ENCODE measurements at places on chromosomes 6 and 20. TPM values are rescaled to one million over a fixed set of nuclear protein-coding genes. Genes with fewer than 3 reads are reported as not detected.

SNTA1 gene
- 5.8 TPM for total RNA-seq

SNX14 gene
- 73.6 TPM for total RNA-seq

BANF2 gene
- total RNA-seq, result not detected

MAP7 gene
- 20.8 TPM for total RNA-seq

SF3B5 gene
- total RNA-seq, result 165 TPM

MYLK4 gene
- total RNA-seq, result 0.24 TPM

CNBD2 gene
- total RNA-seq, result 1.8 TPM

RAET1L gene
- total RNA-seq, result 1.1 TPM

PKIB gene
- 2.9 TPM for total RNA-seq

PRICKLE4 gene
- 0.42 TPM for total RNA-seq

NHLRC1 gene
- 2.1 TPM for total RNA-seq

DLL1 gene
- total RNA-seq, result 18.8 TPM

C20orf204 gene
- total RNA-seq, result 0.18 TPM

Data from foreskin keratinocyte (primary cell).